ENCODE measurements at places on chromosomes 6 and 20.

DNA sequence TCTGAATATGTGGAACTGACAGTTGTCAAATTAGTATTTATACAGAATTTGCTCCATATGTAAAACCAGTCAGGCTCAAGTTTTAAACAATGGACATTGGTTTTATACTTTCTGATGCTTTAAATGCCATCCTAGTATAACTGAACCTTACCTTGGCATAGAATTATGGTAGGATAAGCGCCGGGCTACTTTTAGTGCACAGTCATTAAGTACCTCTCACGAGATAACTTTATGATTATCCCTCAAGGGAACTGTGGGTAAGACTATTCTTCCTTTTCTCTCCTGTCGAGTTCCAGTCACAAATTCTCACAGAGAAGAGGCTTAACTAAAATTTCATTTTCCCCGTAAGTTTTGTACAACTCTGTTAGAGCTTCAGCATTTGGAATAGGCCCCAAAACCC, 110.6 kb upstream of the PTPRK start:
- no peak for DNase-seq

- no peak for DNase-seq
Observed at GRCh38 chr6:100177956-100178355, 183.9 kb upstream of the MCHR2 start.

- DNase-seq, result no peak
Observed at GRCh38 chr6:48553467-48554189, 442.6 kb upstream of the PTCHD4 start.

- DNase-seq, result no peak
Observed at GRCh38 chr6:133704371-133704770, 184.5 kb upstream of the TCF21 start.

DNA sequence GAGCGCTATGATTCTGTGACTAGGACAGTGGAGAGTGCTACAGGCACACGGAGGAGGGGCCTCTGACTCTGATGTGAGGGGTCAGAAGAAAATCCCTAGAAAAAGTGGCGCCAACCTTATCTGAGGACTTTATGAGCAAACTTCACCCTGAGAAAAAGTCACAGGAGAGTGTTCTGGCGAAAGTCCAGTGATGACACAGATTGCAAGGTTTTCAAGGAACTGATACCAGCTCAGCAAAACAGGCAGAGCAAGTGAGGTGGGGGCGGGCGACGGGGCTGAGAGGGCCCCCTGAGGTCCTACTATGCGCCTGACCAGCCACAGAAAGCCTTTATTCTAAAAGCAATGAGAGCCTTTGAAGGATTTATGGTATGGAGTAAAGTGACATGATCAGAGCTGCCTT, 73.3 kb downstream of the SLC22A23 start:
- DNase-seq, result no peak

DNA sequence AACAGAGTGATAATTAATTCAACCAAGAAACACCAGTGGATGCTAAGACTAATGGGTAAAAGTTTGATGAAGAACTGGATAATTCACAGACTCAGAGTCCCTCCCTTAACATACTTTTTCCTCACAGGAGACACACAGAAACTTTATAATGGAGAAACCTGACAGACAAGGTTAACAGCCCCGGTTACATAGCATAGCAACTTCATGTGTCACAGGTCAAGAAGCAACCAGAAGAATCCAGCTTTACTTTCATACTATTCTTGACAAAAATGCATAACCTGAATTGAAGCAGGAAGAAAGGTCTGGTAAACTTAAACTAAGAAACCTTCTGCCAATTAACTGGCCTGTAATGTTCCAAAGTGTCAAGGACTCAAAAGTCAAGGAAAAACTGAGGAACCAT, 375.9 kb downstream of the RNF144B start:
- no peak for DNase-seq

DNA sequence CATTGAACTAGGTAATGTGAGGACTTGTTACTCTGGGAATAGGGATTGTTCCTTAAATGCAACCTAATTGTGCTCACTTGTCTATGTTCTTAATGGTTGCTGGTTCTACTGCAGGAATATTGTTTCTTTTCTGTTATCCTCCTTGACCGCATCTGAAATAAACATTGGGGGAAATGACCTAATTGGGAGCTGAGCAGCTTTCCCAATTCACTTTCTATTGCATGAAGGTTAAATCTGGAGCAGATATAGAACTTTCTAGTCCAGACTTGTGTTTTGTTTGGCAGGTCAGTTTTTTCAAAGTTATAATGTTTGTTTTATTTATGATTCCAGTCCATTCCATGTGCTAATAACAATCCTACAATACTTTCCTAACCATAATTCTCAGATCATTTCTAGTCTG, 981.0 kb upstream of the CITED2 start:
- no peak for DNase-seq

- no peak for DNase-seq
Observed at GRCh38 chr6:162416307-162416706, 311.3 kb downstream of the PRKN start.

GRCh38 chr6:50966532-50966931, 147.9 kb downstream of the TFAP2B start:
- no peak for DNase-seq

DNA sequence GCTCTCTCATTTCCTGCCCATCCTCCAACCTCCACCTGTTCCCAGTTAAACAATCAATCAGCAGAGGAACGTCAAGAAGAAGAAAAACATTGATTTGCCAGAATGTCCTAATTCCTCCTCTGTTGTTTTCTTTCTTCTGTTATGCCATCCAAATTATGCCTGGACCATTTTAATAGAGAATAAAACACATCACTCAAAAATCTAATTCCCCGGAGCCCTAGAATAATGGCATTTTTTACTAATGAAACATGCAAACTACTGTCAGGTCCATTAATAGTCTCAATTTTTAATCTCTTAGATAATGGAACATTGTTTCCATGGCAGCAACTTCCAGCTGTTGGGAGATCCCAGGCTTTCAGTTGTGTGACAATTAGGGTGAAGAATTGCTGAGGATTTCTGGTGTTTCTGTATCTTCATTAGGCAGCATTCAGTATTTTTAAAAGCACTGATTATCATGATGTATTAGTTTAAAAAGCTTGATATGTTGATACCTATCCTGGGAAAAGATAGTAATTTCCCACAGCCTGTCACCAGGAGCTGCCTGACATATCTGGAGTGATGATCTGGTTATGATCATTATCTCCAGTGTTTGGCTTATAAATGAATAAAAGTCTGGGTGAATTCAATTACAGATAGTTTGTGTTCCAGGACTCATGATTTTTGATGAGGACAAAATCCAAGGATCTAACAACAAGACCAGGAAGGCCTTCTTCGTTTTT, 209.8 kb downstream of the TPBG start:
- DNase-seq, result no peak

GRCh38 chr6:121932076-121932991, 467.1 kb upstream of the HSF2 start:
- DNase-seq, result no peak

DNA sequence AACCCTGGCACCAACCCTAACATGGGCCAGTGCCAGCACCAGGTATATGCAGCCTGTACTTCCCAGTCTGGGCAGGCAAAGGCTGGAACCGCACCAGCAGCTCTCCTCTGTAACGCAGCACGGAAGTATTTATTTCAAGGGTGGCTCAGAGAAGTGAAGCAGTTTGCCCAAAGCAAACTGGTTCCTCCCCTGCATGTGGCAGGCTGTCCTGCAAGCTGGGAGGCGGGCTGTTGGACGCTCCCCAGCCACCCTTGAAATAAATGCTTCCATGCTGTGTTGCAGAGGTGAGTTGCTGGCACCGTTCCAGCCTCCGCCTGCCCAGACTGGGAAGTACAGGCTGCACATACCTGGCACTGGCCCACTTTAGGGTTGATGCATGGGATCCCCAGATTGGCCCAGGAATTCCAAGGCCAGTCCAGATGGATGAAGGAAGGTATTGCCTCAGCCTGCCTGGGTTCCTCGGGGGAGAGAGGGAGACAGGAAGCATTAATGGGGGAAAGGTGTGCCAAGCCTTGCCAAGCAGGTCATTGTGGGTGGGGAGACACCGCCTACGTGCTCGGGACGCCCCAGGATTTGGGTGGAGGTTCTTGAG, 49.8 kb downstream of the PPARD start:
- DNase-seq, result no peak

- no peak for DNase-seq
Observed at GRCh38 chr6:81606965-81607381, 145.5 kb downstream of the TENT5A start.

DNA sequence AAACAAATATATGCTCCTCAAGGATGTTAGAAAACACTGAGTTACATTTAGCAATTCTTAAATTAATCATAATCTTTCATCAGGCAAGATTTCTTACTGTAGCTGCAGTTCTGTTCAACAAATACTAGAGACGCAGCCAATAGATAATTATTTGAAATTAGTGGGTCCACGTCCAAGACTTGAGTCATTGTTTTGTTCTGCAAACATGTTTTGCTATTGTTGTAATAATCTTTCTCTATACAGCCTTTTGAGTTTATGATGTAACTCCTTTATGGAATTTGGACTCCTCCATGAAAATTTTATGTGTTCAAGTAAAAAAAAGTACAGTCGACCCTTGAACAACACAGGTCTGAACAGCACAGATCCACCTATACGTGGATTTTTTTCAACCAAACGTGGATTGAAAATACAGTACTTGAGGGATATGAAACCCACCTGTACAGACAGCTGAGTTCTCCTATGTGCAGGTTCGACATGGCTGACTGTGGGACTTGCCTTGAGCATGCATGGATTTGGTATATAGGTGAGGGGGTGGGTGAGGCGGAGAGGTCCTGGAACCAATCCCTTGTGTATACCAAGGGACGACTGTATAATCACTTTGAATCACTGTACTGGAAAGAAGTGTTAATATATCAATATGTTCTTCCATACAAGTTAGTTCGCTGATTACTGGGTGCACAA, 41.3 kb upstream of the SLC22A16 start:
- DNase-seq, result no peak

DNA sequence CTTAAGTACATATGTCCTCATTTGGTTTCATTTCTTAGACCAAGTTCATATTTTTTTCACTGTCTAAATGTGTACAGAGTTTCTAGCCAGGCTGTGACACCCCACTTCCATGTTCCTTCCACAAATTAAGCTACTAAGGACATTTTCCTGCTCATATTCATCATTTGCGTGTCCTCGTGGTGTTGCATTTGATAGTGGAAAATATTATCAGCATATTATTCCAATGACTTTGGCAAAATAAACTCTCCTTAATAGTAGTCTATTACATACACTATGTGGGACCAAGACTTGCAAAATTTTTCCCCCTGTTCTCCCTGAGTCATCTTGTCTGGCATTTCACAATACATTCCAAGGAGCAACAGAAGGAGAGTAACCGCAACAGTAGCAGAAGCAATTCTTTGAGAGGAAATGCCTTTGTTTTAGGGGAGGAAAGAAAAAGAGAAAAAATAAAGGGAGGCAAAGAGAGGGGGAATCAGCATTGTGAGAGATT, 599.2 kb downstream of the COL12A1 start:
- no peak for DNase-seq

DNA sequence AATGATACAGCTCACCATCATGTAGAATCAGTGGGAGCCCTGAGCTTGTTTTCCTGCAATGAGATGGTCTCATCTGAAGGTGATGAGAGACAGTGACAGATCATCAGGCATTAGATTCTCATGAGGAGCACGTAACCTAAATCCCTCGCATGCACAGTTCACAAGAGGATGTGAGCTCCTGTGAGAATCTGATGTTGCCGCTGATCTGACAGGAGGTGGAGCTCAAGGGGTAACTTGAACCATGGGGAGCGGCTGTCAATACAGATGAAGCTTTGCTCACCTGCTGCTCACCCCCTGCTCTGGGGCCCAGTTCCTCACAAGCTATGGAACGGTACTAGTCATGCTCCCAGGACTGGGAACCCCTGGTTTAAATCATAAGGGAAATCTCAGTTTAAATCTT, 89.2 kb downstream of the THBS2 start:
- DNase-seq, result no peak

DNA sequence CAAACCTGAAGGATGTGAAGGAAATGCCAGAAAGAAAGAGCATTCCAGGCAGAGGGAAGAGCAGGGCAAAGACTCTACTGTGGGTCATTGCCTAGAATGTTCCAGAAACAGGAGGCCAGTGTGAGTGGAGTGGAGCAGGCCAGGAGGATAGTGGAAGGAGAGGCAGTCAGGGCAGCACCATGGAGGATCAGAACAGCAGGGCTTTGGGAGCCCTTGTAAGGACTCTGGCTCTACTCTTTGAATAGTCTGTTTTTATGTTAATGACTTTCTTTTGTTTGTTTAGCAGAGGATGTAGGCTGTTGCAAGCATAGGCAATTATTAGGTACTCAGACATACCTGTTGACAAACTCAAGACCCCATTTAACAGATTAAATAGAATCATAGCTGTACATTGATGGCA, 23.6 kb upstream of the FBXL4 start:
- no peak for DNase-seq

DNA sequence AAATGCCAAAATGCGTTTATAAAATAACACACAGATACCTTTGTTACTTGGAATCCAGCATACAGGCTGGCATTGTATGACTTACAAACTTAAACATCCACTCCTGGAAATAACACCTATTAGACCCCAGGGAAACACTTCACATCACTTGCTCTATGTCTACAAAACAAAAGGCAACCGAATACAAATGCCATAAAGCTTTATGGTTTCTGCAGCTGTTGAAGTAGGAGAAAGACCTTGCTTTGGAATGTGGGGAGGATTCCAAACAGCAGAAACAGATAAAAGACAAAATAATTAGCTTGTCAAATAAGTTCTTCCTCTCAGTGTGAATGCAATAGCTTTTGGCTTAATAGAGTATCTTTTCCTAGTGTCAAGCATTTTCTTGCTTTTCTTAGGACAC, 9.8 kb upstream of the AMD1 start:
- no peak for DNase-seq

Measured in esophagus squamous epithelium (tissue), 5 donors.